KG1 (cell line): ENCODE measurements at places on chromosomes 4 and X.

- DNase-seq: no peak
These were observed 1139.7 kb downstream of the PCDH18 start for GRCh38 chr4:136392576-136392975.

- DNase-seq: no peak
These were observed 1911.4 kb downstream of the STIM2 start for GRCh38 chr4:28772066-28772465.

GRCh38 chr4:31549256-31549655 is 829.1 kb downstream of the PCDH7 start:
- DNase-seq: no peak

- DNase-seq: no peak
These were observed 286.9 kb downstream of the ZNF674 start for GRCh38 chrX:46258356-46258755.
